SJSA1 (cell line): ENCODE measurements at places on chromosomes 13 and 19.

DNA sequence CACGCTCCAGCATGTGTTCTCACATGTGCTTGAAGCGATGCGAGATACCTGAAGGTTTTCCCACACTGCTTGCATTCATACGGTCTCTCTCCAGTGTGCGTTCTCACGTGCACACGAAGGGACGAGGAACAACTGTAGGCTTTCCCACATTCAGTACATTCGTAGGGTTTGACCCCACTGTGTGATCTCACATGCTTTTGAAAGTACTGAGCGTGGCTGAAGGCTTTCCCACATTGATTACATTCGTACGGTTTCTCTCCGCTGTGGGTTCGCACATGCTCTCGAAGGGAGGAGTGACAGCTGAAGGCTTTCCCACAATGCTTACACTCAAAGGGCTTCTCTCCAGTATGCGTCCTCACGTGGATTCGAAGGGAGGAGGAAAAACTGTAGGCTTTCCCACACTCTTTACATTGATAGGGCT, 11.3 kb downstream of the ZNF77 start:
- H3K4me3 ChIP-seq, result no peak overlapping the region
- no peak overlapping the region for H3K27ac ChIP-seq
- no peaks in the 10 kb centered on the region for H3K27me3 ChIP-seq
- H3K36me3 ChIP-seq, result peaks cover 51% of the 10 kb centered on the region
- no peaks in the 10 kb centered on the region for H3K4me1 ChIP-seq

- DNase-seq, result peak; percentile 22
- no peaks in the 10 kb centered on the region for H3K36me3 ChIP-seq
These were observed 3.1 kb downstream of the NCAN start for GRCh38 chr19:19214892-19215291.

GRCh38 chr19:6092329-6093286, 17.7 kb downstream of the RFX2 start:
- H3K4me3 ChIP-seq, result peak overlapping the region; percentile 18
- no peaks in the 10 kb centered on the region for H3K36me3 ChIP-seq
- H3K27ac ChIP-seq, result peak overlapping the region; percentile 87
- DNase-seq, result no peak
- H3K27me3 ChIP-seq, result no peaks in the 10 kb centered on the region

DNA sequence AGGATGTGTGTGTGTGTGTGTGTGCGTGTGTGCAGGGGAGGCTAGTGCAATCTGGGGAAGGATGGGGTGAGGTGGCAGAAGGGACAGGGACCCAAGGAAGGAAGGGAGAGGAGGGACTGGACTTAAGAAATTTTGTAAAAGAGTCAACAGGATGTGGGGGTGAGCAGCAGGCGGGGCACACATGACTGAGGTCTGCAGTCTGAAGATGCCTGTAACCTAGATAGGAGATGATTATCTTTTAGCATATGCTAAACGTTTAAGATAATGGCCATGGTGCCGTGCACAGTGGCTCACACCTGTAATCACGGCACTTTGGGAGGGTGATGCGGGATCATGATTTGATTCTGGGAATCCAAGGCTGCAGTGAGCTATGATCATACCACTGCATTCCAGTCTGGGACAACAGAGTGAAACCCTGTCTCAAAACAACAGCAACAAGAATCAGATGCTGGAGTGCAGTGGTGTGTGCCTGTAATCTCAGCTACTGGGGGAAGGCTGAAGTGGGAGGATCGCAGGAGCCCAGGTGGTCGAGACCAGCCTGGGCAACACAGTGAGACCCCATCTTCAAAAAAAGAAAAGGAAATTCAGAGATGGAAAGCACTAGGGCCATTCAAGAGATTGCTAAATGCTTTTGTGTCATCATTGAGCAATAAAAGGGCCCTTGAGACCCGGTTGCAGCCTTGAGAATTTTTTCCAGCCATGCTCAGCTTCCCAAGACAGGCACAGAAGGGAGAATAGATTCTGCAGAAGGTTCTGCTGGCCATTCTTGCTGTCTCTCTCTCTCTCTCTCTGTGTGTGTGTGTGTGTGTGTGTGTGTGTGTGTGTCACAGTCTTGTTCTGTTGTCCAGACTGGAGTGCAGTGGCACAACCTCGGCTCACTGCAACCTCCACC, 3.8 kb upstream of the ZNF414 start:
- no peaks in the 10 kb centered on the region for H3K27me3 ChIP-seq
- no peak overlapping the region for H3K4me3 ChIP-seq

GRCh38 chr19:12596485-12596884, 14.1 kb downstream of the ZNF490 start:
- no peak overlapping the region for H3K27ac ChIP-seq
- H3K4me3 ChIP-seq, result no peak overlapping the region
